ENCODE measurements at places on chromosomes 13 and 19.

GRCh38 chr13:30806784-30807183, 71.4 kb downstream of the ALOX5AP start:
- peak; percentile 78 for DNase-seq

DNA sequence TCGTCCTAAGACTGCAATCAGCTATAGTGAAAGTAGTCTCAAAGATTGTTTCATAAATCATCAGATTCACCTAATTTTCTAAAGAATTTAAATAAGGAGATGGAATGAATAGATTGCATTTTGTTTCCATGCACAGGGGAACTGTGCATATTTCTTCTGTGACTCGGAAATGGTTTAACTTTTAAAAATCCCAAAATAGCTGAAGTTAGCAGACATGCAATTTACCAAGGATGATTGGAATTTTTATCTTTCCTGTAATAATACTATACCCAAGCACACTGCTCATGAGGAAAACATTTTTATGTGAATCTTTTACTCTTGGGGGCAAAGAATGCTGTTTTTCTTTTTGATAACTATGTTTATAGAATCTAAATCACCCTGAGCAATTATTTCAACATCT, 15.0 kb upstream of the LMO7 start:
- peak; percentile 91 for DNase-seq

- no peak for DNase-seq
Observed at GRCh38 chr19:28494461-28494860, 718.5 kb downstream of the UQCRFS1 start.

- DNase-seq, result peak; percentile 37
Observed at GRCh38 chr13:74715718-74716117, 581.5 kb upstream of the KLF12 start.

DNA sequence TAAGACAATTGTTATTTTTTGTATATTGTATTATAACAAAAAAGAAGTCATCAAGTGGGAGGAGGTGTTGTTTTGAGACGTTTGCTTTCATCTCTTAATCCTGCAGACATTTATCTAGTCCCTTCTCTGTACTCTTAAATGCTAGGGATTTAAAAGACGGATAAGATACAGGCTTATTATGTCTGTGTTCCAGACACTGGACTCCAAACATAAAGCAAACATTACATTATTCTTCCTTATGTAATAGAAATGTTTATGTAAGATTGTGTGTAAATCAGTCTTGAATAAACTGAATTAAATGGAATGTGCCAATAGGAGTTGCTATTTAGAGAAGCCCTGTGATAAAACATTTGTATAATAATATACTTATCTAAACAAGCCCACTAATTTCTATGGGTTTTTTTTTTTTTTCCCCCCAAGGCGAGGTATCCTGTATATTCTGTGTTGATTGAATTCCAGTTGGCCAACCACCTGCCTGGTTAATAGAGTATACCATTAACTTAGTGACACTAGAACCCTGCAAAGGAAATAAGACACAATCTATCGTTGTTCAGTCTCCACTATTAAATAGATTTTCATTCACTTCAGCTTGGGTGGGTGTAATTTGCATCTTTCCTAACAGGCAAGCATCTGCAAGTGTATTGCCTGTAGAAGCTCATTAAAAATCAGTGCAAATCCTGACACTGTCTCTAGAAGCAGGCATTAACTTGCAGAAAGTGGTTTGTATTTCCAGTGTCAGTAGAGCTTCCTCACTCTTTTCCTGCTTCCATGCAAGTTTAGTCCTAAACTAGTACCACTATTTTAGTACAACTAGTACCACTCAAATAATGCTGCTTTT, 69.0 kb downstream of the LRCH1 start:
- DNase-seq, result no peak
